ENCODE measurements at places on chromosomes 6 and 20.

DNA sequence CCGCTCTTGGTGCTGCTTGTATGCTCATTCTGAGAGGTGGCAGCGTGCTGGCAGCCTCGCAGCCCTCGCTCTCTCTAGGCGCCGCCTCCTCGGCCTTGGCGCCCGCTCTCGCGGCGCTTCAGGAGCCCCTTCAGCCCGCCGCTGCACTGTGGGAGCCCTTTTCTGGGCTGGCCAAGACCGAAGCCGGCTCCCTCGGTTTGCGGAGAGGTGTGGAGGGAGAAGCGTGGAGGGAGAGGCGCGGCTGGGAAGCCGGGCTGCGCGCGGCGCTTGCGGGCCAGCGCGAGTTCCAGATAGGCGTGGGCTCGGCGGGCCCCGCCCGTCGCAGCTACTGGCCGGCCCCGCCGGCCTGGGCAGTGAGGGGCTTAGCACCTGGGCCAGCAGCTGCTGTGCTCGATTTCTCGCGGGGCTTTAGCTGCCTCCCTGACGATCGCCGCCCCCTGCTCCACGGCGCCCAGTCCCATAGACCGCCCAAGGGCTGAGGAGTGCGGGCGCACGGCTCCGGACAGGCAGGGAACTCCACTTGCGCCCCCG, 19.5 kb upstream of the FAM8A1 start:
- DNase-seq: peak; percentile 33

GRCh38 chr6:10518557-10519407, 2.4 kb upstream of the GCNT2 start:
- peak; percentile 80 for DNase-seq

- DNase-seq: no peak
Measured at GRCh38 chr6:54111341-54112045, at the start of gene MLIP. Gene MLIP, plus strand, starts transcription at chr6:54111443. Its CDS starts 37 bp downstream, at chr6:54111480.

DNA sequence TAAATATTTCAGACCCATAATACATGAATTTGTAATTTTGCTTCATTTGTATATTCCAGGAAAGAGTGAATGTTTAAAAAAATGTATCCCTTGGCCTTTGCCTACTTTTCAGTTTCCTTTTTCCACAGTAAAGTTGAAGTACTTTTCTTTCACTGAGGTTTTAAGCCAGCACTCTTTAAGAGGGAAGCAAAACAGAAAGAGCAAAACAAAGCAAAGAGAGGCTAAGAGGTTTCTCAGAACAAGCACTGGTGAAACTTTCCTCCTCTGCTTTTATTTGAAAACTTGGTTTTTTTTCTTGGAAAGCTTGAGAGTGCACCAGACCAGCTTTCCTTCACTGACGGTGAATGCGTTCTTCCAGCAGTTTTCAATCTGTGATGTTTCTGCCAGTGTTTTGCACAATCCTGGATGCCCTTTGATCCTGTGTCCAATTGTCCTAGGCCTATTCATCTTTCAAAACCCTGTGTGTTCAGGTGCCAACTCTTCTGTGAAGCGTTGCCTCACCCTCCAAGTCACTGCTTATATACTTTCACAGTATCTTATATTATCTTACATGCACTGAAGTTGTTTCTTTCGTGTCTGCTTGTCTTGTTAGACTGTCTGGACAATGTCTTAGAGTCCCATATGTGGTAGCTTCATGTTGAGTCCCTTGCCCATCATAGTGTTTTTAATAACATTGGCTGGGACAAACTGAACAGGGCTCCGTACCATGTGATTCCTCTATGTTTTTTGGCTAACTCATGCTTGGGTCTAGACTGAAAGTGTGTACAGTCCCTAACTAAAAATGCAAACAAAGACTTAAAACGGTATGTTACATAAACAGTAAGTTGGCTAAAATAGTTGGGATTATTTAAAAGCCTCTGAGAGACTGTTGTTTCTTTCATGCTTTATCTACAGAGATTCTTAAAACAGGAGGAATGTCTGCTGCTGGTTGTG, 1.9 kb downstream of the RNF217 start:
- DNase-seq: peak; percentile 63

- DNase-seq: no peak
Measured at GRCh38 chr20:2814076-2814475, 711 bp upstream of the C20orf141 start.

Data from iris pigment epithelial cell (primary cell).